Activated gamma-delta T cell treated with anti-CD3 and anti-CD28 coated beads, Interleukin-2, amount 50 U/mL, for 16 hours (primary cell): ENCODE measurements at places on chromosomes 16 and 17.

GRCh38 chr17:30299000-30299399, 7.3 kb upstream of the BLMH start:
- no peak for DNase-seq

GRCh38 chr17:76696763-76697701, 13.7 kb downstream of the MXRA7 start:
- no peak for DNase-seq

DNA sequence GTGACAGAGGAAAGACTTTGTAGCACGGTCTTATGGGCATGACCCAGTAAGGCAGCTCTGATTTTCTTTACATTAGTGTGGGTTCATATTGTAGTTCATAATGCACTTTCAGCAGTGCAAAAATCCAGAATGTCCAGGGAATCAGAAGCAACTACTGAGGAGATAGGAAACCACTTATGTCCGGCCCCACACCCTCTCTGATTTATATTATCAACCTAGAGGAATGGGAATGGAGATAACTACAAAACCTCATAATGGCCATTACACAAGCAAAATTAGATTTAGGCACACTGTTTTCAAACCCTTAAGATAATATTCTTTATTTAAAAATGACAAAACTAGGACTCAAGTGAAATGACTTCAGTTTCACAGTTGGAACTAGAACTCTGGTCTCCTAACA, 7.9 kb downstream of the MAP2K4 start:
- DNase-seq, result no peak

GRCh38 chr17:79945591-79946255, 89.9 kb downstream of the TBC1D16 start:
- DNase-seq, result no peak
